ENCODE measurements at places on chromosomes 1 and 21.

DNA sequence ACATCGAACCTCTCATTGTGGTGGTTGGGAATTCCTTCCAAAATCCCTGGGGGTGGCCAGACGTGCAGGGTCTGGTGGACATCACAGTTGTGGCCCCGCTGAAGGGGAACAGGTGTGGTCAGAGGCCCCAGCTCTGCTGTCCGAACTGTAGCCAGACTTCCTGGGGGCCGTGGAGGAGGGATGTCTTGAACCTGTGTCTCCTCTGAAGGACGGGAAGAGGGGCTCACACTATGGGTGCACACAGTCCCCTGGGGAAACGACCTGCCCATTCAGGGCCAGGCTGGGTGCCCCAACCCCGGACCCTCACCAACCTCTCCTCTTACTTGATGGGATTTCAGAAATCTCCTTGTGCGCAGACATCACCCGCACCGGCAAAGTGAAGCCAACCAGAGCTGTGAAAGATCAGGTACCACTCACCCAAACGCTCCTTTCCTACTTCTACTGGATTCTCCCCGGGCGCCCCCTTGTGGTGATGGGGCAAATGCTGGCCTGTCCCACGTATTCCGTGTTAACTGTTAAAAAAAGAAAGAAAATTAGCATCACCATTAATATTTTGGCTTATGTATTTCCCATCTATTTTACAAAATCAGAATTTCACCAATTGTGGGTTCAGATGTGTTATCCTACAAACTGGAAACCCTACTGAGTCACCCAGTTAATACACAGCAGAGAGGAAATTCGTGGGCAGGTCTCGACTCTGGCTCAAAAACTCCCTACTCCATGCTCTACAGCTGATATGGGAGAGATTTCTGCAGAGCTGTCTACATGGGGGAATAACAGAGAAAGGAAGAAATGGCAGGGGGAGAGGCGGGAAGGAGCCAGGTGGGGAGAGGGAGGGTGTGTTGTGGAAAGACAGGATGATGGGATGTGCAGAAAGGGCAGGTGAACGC, 28.1 kb downstream of the PADI4 start:
- DNase-seq: peak; percentile 70

- DNase-seq: no peak
Measured at GRCh38 chr1:84171481-84171880, 27.4 kb downstream of the PRKACB start.

- no peak for DNase-seq
Measured at GRCh38 chr1:77120950-77121349, 98.3 kb downstream of the PIGK start.

- DNase-seq: no peak
Measured at GRCh38 chr1:43586136-43586731, 55.6 kb downstream of the PTPRF start.

DNA sequence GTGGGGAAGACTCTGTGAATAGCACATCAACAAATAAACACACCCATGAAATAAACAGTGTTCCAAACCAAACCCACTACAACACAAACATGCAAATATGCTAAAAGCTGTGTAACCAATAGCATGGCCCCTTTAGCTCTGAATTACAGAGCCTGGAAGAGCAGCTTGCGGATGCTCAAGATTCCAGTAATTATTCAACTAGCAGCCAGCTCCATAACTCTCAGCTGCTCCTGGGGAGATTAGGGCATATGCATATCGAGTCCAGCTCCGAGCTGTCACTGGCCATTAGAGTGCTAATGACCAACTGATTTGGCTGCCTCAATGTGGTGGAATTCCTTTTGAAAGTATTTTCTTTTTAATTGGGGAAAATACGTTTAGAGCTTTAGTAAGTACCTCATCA, 207.1 kb downstream of the HHAT start:
- DNase-seq: no peak

DNA sequence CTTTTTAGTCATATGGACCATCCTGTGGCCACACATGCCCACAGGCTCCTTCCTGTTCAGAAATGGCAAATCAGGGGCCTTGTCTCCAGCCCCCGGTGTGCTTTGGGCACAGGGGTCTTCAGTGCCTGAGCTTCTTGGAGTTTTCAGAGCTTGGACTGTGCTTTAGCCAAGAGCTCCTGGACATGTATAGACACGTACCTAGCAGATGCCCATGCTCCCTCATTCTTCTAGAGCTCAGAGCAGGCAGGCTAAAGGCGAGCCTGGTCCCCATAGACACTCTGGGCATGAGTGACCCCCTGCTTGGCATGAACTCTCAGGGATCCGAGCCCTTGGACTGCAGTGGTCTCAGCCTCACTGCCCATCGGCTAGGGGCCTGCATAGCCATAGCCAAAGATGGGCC, 106.8 kb downstream of the EPHB2 start:
- no peak for DNase-seq

DNA sequence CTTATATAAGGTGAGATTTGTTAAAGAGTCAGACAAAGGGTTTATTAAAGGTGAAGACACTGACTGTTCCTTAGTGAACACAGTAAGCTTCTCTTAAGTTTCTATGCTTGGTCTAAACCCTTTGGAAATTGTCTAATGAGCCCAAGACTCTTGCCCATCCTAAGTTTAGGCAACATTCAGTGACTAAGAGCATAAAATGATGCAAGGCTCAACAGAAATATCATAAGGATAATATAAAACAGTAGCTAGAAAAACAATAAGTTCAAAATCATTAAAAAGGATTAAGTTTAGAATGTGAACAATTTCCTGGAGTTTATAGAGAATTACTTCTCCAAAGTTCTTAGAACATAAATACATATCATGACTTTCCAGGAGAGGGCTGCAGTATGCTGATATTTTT, 108.9 kb upstream of the PDC start:
- no peak for DNase-seq

- peak; percentile 20 for DNase-seq
Measured at GRCh38 chr1:6419804-6420453, at the start of gene HES2. HES2 (minus strand) TSS chr1:6419919; CDS start chr1:6419820, 99 bp downstream.

DNA sequence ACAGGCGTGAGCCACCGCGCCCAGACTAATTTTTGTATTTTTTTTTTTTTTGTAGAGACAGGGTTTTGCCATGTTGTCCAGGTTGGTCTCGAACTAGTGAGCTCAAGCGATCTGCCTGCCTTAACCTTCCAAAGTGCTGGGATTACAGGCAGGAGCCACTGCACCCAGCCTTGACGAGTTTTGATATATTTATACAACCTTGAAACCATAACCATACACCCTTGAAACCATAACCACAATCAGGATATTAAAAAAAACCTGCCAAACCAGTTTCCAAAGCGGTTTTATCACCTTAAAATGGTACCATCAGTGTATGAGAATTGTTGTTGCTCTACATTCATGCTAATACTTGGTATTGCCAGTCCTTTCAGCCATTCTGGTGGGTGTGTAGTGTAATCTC, 3.7 kb upstream of the PHACTR4 start:
- no peak for DNase-seq

DNA sequence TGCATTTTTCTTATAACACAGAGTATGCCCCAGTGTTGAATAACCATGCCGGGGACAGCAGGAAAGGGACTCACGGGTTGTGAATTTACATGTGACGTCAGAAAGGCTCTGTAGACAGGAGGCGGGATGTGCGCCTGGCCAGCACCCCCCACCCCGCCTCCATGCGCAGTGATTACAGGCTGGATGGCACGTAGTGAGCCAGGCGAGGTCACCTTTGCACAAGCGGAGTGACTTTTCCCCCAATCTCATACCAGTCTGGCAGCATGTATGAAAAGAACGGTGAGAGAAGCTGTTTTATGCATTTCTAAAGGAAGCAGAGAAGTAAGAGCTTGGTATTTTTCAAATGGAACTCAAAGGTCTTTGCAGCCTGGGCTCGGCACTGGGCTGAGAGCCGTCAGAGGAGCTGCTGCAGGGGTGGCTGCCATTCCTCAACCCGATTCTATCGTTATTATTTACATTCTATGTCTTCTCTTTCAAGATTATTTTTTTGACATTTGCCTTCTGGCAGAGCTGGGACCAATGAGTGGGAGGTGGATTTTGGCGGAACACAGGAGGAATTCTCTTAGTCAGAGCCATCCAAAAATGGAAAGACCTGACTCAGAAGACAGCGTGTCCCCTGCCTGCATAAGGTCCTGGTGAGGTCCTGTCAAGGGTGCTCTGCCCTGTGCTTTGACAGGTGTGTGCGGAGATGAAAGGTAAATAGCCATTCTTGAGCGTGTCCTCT, 115.6 kb upstream of the SLC45A1 start:
- no peak for DNase-seq

DNA sequence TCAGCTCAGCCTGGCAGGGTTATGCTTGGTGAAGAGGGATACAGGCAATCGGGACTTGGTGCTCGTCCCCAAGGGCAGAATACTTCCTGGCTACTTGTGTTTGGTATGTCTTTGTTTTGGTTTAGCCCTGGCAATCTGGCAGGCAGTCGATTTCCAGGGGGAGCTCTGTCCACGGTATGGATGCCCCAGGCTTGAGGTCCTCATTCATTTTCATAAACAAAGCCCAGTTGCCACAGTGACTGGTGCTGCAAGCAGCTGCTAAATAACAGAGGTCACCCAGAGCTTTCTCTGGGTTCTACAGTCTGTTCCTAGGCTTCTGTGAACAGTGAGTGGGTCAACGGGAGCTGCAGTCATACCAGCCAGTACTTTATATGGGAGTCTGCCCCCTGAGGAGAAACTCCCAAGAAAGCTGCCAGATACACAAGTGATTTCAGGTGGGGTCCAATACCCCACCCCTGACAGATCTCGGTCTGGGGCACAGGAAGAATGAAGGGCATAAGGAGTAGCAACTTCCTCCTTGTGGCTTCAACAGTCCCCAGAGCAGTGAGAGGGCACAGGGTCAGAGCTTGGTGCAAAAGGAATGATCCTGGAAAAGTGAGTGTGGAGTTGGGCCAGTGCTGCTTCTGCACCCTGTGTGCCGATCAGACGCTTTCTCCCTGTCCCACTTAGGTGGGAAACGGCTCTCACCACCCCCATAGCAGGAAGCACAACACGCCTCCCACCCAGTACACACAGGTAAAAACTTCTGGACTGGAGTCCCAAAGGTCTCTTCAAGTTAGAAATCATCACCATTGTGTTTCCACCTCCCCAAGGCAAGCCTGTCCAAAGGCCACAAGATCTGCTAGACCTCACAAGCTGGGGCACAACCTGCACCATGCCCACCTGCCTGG, 55.5 kb downstream of the TGFBR3 start:
- DNase-seq: no peak

- no peak for DNase-seq
Measured at GRCh38 chr1:56149761-56150160, 429.6 kb downstream of the PLPP3 start.

- peak; percentile 17 for DNase-seq
Measured at GRCh38 chr21:45363921-45364467, 41.0 kb upstream of the COL18A1 start.

GRCh38 chr1:111647736-111648135, 28.1 kb downstream of the RAP1A start:
- DNase-seq: no peak

DNA sequence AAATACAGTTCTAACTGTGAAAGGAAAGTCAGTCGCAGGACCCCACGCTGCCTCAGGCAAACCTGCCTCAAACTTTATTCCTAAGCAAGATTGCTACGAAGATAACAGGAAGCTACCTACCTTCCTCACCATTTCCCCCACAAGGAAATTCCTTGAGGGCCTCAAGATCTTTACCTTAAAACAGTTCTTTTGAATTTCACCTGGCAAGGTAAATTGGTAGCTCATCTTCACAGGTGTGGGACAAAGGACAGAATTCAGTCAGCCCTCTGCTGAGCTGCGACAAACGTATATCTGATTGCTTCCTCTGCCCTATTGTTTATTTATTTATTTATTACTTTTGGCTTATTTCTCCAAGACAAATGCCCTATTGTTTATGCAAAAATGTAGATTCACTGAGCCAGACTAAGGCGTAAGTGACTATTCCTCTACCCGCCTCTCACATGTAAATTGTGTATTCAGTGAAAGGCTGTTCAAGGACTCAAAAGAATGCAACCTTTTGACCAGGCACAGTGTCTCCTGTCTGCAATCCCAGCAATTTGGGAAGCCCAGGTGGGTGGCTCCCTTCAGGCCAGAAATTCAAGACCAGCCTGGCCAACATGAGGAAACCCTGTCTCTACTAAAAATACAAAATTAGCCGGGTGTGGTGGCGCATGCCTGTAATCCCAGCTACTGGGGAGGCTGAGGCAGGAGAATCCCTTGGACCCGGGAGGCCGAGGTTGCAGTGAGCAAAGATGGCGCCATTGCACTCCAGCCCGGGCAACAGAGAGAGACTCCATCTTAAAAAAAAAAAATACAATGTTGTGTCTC, 17.3 kb upstream of the PKNOX1 start:
- DNase-seq: no peak

DNA sequence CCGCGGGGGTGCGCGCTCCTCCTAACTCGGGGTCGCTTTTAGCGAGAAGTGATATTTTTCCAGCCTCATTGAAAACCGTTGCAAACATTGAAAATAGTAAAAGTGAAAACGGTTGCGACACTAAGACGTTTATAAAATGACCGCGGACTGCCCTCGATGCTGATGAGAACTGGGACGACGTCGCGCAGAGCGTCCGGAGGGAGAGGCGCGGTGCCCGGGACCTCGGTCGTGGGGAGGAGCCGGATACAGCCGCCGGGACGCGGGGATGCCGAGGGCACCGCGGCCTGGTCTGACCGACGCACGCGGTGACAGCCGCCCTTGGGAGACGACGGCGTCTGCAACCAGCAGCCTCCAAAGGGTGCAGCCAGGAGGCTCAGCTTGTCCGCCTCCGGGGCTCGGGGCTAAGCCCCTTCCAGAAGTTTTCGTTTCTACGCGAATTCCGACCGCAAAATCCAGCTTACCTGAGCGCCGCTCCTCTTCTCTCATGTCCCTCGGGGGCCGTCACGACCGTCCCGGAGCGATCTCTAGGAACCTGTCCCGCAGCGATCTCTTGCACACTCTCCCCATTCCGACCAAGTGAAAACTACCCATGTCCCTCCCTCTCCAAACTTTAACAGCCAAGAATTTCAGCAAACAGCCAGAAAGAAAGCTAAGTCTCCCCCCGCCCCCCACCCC, 144.4 kb upstream of the ETS2 start:
- peak; percentile 6 for DNase-seq

All from activated CD4-positive, alpha-beta T cell treated with anti-CD3 and anti-CD28 coated beads, Interleukin-2, amount 10 ng/mL, durations not matched to agents 7 days and 5 days (primary cell).